ENCODE measurements at places on chromosomes 7 and 10.

DNA sequence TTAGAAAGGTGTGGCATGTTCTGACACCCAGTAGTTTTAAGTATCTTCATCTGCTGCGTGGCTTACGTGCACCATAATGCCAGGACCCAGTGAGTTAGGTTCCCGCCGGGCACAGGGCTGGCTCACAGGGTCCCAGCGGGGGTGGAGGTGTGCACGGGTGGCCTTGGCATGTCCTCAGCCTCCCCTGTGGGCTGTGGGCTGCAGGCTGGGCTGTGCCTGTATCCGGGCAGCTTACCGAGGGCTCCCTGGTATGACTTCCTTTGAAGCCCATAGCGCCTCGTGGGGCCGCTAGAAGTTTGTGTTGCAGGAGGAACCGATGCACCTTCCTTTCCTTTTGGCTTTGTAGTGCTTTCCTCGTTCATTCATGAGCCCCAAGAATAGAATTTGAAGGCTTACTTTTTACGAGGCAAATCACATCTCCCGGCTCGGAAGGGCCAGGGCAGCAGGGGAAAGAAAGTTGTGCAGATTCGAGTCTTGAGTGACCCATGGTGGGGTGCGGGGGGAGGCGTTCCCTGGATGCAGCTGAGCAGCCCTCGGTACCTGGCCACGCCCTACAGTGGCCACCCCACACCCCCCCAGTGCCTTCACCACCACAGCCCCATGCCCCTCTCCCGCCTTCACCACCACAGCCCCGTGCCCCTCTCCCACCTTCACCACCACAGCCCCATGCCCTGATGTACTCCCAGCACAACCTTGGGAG is 113.2 kb downstream of the WDR37 start:
- DNase-seq: no peak

DNA sequence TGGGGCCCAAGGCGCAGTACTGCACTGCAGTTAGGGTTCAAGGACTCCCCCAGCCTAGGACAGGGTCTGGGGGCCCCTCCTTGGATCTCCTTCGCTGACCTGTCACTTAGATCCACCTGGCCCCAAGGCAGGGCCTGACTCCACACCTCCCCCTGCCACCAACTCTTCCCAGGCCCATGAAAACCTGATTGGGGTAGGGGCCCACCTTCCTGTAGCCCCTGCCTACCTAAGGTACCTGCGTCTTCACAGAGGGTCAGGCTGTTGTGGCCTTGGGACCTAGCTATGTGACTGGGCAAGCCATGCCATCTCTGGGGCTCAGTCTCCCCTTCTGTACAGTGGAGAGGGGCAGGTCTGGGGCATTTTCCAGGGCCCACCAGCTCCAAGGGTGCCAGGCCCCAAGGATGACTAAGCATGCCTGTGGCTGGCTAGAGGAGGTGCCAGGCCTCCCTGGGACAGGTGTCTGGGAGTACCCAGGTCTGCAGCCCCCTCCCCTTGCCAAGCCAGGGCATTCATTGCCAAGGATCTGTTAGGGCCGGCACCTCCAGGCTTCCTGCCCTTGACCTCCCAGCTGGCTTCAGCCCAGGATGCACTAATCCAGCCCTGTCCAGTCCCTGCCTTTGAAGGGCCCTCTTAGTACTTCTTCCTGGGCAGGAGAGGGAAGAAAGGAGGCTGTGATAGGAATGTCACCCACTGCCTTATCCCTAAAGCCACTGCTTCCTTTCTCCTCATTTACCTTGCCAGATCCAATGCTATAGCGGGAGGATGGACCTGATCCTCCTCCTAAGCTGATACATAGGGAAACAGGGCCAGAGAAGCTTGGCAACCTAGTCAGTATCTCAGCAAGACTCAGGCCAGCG is 1.3 kb downstream of the LIMK1 start:
- DNase-seq: no peak

- DNase-seq: no peak
Measured at GRCh38 chr10:104663563-104663962, 22.5 kb downstream of the SORCS3 start.

DNA sequence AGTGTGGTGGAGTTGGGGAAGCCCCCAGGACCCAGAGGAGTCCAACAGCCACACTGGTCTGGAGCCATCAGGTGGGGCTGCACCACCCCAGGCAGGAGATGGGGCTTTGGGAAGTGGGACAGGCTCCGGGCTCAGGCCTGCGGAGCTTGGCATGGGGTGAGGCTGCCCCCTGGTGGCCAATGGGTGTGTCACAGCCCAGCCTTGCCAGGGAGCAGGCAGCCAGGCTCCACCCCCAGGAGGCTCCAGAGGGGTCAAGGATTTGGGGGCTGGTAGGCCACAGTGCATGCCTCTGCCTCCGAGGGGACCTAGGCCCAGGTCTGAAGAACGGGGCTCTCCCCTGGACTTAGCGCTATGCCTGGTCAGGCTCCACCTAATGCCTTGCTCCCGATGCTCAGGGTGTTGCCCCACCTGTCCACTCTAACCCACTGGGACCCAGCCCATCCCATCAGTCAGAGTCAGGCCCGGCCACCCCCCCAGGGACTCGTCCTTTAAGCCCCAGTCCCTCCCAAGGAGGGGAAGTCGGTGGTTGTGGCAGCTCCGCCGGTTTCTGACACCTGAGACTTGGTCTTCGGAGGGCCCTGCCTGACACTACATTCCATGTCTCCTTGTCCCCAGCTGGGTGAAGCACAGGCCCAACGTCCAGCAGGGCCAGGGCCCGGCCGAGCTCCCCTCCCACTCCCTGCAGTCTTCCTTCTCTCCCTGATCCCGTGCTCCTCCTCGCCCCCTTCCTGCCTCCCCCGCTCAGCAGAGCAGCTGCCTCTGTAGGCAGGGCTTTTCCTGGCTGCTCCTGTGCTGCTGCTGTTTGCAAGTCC is 11.3 kb upstream of the SAMD8 start:
- DNase-seq: peak; percentile 52

DNA sequence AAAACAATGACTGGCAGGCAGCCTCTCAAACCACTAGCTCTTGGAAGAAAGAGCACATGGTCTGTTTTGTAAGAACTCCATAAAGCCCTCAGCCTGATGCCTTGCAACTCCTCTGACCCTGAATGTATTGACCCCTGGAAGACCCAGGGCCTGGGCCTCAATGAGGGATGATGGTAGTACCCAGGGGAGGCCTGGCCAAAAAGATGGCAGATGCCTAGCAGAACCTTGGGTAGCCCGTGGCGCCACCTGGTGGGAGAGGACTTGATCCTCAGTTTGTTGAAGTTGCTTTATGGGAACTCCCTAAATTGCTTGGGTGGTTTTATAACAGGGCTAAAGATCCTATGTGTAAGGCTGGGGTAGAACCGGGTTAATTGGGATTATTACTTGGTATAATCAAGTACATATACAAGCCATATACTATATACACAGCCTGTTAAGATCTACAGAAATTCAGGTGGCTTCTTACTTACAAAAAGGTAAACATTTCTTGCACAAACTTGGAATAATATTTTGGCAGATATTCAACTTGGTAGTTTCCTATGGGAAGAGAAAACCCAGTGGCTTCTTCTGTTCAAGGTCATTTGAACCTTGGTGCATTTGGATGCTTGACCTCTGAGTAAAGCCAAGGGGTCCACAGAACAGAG is 95.8 kb upstream of the CACUL1 start:
- DNase-seq: peak; percentile 1

DNA sequence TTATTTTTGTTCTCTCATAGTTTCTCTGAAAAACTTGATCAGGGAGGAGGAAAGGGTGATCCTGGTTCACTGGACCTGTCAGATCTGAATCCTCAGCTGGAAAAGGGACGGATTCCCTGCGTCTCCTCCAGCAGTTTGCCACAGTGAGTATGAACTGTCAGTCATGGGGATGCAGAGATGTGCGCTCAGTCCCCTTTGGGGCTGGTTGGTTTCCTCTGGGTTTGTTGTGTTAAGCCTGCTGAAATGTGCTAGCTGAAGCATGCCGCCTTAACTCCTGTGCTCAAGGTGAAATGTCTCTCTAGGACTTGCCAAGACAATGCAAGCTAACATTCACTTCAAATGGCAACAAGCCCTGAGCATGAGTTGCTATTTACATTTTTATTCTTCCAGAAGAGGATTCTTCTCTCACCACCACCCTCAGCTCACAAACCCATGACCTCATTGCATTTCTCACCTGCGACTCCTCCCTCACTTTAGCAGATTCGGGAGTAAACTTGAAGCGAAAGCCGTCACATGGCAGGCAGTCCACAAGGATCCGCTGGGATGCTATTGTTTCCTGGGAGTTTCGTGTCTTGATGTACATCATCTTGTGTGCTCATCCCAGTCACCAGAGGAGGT is 192.9 kb upstream of the FZD8 start:
- DNase-seq: no peak

Measured in NCI-H774 (cell line).